ENCODE measurements at places on chromosomes 2 and 18.

GRCh38 chr2:213336253-213336770 is 52.0 kb downstream of the SPAG16 start:
- DNase-seq: no peak

DNA sequence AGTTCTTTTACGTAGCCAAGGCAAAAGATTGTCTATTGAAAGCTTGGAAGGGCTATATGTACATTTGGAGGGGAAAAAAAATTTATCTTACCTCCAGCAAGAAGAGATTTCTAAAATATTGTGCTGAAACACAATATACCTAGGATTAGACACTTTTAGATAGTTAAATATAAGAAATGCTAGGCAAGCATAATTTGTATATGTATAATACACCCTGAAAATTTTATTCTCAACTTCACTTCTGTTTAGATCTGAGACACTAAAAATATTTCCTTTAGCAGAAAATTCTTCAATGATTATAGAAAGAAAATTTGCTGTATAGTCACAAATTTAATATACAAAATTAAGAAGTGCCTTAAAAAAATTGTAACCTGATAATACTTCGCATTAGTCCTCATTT is 42.6 kb downstream of the ITGAV start:
- DNase-seq: no peak

DNA sequence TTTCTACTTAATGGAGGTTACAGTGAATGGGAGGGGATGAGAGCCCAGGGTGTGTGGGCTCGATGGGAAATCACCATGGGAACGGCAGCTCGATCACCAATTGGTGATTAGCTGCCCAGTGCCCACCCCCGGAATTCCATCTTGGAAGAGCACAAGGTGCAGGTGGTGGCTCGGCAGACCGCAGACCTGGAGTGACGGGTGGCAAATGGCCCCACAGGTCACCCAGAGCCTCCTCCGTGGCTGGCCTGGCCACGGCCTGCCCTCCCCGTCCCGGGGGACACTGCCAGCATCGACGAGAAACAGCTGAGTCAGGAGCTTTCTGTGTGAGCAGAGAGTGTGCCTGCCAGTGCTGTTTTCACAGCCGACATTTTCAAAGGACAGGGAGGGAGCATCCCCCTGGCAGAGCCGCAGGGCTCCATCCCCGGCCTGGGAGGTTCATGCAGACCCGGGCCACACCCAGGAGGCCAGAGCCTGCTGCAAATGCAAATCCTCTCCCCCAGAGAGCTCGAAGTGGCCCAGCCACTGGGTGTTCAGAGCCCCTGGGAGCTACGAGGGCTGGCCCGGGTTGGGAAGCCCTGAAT is 176.4 kb upstream of the MYT1L start:
- no peak for DNase-seq

- no peak for DNase-seq
These were observed 22.2 kb downstream of the GRHL1 start for GRCh38 chr2:9973690-9974089.

DNA sequence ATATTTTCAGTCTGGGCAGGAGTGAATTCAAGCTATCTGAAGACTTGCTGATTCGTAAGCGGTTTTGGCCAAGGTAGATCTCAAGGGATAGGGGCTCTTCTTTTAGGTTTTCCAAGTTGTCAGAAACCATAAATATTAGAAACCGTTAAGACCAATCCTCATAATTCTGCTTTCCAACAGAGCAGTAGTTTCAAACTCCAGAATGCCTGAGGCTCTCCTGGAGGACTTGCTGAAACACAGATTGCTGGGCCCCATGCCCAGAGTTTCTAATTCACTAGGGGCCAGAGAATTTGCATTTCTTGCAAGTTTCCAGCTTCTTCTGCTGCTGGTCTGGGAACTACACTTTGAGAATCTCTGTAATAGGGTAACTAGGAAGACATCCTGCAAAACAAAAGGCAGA is 1855.7 kb upstream of the CELF4 start:
- no peak for DNase-seq

- DNase-seq: no peak
These were observed 33.7 kb downstream of the EMILIN2 start for GRCh38 chr18:2880473-2880872.

DNA sequence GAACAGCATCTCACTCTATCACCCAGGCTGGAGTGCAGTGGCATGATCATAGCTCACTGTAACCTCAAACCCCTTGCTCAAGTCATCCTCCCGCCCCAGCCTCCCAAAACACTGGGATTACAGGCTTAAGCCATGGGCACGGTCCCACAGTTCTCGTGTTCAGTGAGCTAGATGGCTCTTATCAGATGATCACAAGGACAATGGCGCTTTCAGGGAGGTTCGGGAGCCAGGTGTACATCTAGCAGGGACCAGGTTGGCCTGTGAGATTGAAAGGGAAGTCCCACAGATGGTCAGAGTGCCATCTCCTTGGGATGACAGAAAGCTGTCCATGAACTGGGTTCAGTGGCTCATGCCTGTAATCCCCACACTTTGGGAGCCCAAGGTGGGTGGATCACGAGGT is 14.1 kb upstream of the FHOD3 start:
- no peak for DNase-seq

DNA sequence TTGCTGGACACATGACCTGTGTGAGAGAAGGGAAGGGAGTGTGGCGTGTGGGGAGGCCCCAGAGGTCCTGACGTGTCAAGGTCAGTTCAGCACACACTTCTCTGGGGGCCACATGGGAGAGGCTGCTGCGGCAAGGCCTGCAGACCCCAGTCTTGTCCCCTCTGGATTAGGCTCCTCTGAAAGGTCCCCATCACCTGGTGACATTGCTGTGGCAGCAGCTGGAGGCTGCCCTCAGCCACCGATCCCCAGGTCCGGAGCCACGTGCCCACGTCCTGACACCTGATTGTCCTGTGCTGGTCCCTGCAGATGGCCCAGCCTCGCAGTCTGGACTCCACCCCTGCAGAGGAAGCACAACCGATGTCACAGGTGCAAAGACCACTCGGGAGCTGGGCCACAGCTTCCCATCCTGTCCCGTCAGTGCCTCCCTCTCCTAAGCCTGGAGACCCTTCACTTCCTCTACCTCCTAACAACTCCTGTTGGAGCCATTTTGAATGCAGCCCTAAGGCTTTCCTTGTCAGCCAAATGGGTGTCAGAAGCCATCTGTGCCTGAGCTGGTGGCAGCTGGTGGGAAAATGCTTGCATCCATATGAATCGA is 12.7 kb downstream of the TMEM177 start:
- DNase-seq: no peak

- DNase-seq: no peak
These were observed 150.1 kb downstream of the WDSUB1 start for GRCh38 chr2:159136391-159136790.

- DNase-seq: no peak
These were observed 48.9 kb downstream of the CDH2 start for GRCh38 chr18:28127763-28128658.

- no peak for DNase-seq
These were observed at the start of gene COMMD1 for GRCh38 chr2:61905372-61906185. COMMD1 (plus strand) TSS chr2:61905674; CDS start chr2:61905679, 5 bp downstream.

DNA sequence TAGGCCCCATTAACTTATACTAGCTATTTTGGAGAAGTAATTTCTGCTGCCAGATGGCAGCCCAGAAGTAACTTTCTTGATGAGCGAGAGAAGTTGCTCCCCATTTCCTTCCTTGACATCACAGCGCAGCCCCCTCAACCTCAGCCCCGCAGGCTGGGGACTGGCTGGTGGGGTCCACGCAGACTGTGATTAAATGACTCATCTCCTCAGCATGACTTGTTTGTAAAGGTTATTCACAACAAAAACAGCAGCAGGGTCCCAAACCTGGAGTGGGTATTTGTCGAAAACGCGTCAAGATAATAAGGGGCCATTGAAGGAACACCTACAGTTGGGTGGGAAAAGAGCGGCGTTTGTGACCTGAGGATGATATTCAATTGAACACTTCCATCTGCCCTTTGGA is 120.6 kb downstream of the TXNL1 start:
- DNase-seq: no peak

DNA sequence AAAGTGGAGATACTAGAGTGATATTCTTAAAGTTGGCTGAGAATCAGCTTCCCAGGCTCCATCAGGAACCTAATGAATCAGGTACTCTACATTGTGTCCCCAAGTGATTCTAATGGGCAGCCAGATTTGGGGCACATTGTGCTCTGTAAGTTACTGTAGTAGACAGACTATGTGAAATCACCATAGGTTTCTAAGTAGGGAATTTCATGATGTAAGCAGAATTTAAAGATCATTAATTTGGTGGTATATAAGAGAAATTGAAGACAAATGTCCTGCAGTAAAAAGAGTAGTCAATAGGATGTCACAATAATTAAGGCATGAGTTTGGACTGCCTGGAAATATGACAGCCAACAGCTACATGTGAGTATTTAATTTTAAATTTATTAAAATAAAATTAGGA is 602.4 kb upstream of the ACVR2A start:
- DNase-seq: no peak

GRCh38 chr2:191851158-191851557 is 4.3 kb upstream of the CAVIN2 start:
- DNase-seq: no peak

DNA sequence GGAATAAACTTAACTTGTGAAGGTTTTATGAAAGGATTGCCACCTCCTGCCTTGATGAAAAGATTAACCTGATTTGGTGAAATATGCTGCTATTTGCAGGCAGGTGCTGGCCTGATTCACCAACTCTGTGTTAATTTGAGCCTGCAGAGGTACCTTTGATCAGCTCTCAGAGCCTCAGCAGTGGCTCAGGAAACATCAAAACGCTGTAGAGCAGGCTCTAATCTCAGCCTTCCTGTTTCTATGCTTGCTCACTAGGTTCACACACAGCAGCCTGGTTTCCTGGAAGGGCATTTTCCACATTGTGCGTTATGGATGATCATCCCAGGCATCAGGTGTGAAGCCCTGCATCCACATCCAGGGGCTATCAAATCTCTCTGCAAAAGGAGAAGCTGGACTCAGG is 16.9 kb downstream of the TGIF1 start:
- no peak for DNase-seq

GRCh38 chr2:196601430-196602306 is 37.8 kb upstream of the CCDC150 start:
- DNase-seq: peak; percentile 46

DNA sequence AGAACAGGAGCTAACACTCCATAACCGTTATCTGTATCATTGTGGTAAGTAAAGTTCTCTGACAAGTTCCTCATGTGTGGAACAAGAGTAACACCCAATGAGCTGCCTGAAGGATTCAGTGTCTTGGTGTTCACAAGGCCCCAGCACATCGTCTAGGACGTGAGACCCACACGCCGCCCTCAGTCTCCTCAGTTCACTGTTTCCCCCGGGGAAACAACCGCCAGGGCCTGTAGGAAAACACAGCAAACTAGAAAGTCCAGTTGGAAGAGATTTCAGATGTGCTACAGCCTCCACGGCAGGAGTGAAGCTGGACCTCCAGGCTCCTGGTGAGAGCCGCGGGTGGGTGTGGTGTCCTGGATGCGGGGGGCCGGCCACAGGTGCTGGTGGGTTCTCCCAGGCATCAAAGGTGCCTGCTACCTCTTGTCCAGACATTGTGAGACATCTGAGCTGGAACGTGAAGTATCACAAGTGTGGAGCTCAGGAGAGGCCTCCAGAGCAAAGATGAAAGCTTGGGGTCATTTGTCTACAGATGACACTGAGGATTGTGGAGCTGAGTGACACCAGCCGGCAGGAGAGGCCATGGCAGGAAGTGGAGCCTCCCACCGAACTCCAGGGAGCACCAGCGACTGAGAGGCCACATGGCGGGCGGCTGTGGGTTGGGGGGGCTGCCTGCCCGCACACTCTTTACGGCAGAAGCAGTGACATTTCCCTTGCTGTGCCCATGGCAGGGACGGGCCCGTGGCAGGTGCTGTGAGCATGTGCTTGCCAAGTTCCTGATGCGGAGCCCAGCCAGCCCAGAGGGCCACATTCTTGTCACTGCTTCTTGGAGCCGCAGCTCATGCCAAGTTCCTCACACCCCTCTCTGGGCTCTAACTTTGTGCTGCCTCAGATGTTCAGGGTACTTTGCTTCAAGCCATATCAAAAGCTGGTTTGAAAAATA is 131.2 kb downstream of the TMEM18 start:
- DNase-seq: no peak

- DNase-seq: no peak
These were observed 120.3 kb downstream of the BCL11A start for GRCh38 chr2:60433018-60433596.

- no peak for DNase-seq
These were observed 99.7 kb downstream of the TTN start for GRCh38 chr2:178707476-178707875.

- DNase-seq: no peak
These were observed at the start of gene MREG for GRCh38 chr2:216013080-216013909. MREG (minus strand) TSS chr2:216013551; CDS start chr2:216013327, 224 bp downstream.

DNA sequence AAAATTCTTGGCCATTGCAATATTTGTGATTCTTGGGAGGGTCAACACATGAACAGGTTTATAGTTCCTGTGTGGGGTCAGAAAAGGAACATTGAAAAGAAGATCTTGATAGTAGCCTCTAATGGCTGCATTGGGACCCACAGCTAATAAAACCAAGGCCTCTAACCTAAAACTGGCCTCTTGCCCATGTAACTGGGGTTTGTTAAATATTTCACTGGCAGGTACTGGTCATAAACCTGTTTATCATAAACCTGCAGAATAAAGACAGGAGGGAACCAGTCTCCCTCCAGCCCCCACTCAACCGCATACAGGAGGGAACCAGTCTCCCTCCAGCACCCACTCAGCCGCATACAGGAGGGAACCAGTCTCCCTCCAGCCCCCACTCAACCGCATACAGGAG is 125.3 kb downstream of the PXDN start:
- DNase-seq: no peak

GRCh38 chr2:223760838-223761502 is 76.4 kb downstream of the AP1S3 start:
- peak; percentile 93 for DNase-seq

- no peak for DNase-seq
These were observed 52.8 kb downstream of the METTL4 start for GRCh38 chr18:2518473-2518872.

DNA sequence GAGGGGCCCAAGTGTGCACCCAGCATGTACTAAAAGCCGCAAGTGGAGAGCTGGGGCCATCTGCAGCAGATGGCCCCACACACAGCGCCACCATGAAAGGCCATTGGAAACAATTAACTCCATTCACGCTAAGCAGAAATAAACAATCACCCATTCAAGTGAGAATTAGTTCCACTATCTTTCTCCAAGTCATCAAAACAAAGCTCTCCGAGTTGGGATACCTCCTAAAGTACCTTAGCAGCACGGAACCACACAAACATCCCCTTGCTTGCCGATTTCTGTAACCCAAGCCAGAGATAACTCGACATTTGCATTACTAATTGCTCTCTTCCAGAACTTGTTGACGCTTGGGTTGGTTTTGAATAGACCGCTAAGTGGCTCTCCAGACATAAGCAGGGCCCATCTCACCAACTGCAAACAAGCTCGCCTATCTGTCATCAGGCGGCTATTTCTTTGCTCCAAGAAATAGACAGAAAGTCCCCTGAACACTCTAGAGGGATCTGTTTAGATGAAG is 840.6 kb upstream of the SALL3 start:
- no peak for DNase-seq

GRCh38 chr18:11989174-11989573 is 7.9 kb downstream of the IMPA2 start:
- no peak for DNase-seq

GRCh38 chr2:45577441-45577840 is 33.6 kb downstream of the SRBD1 start:
- DNase-seq: no peak

- no peak for DNase-seq
These were observed 1131.2 kb downstream of the TSN start for GRCh38 chr2:122886479-122887145.
